ENCODE measurements at places on chromosomes 3 and 15. TPM values are rescaled to one million over a fixed set of nuclear protein-coding genes. Genes with fewer than 3 reads are reported as not detected.

DNA sequence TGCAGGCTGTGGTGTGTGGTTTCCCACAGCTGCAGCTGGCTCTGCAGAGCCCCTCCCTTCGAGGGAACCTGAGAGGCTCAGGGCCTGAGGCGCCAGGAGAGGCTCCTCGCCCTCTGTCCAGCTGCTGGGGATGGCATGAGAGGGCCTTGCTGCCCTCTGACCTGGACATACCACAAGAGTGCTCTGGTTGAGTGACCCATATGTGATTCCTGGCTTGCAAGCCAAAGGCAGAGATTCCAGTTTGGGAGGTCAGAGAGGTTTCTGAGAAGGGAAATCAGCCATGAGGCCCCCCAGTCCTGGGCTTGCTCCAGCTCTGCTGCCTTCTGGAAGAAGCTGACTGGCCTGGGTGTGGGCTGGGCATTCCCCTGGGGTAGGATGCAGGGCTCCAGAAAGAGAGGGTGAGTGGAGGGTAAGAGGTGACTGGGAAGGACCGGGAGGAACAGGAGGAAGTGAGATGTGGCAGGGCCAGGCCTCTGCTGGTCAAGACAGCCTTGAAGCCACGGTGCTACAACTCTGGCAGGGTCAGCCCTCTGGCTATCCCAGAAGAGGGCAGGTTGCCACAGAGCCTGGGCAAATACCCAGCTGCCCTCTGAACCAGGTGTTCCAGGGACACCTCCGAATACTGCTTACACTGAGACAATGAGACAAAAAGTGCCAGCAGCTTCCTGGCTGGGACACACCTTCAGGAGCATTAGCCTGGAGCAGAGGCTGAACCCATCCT, 16.0 kb upstream of the SRP14 start:
- no peak overlapping the region for H3K4me3 ChIP-seq
- H3K36me3 ChIP-seq = no peaks in the 10 kb centered on the region
- no peaks in the 10 kb centered on the region for H3K27me3 ChIP-seq
- H3K27ac ChIP-seq = peak overlapping the region; percentile 80
- peak; percentile 83 for DNase-seq

The C3orf20 gene
- not detected for total RNA-seq

DNA sequence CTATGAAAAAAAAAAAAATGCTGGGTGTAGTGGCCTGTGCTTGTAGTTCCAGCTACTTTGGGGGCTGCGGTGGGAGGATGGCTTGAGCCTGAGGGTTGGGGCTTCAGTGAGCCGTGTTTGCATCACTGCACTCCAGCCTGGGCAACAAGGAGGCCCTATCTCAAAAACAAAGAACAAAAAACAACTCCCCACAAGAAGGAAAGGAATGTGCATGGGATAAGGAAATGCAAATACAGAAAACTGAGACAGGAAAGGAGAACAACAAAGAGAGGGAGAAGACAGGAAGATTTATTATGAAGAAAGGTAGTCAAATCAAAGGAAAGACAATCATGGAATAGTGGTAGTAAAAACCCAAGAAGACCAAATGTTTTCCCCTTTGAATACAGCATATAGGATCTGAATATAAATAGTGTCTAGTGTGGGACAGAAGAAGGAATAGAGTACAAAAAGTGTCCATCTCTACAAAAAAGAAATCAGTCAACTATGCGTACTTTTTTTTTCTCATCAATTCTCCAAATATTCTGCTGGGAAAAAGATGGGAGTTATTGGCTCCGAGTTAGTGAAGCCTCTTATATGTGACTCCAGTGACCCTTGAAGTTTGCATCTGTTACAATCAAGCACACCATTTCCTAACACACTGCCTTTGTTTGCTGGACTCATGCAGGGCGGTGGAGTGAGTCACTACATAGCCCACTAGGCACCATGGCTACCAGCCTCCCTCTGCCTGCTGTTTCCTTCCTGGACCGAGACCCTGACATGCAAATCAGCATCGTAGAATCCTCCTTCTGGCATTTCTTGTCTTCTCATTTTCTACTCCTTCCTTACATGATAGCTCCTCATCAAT, 101.2 kb upstream of the PTX3 start:
- no peaks in the 10 kb centered on the region for H3K27me3 ChIP-seq
- no peak overlapping the region for H3K27ac ChIP-seq
- no peaks in the 10 kb centered on the region for H3K4me1 ChIP-seq
- DNase-seq = no peak
- H3K36me3 ChIP-seq = no peaks in the 10 kb centered on the region
- no peak overlapping the region for H3K4me3 ChIP-seq

The SCN10A gene
- total RNA-seq = not detected

DNA sequence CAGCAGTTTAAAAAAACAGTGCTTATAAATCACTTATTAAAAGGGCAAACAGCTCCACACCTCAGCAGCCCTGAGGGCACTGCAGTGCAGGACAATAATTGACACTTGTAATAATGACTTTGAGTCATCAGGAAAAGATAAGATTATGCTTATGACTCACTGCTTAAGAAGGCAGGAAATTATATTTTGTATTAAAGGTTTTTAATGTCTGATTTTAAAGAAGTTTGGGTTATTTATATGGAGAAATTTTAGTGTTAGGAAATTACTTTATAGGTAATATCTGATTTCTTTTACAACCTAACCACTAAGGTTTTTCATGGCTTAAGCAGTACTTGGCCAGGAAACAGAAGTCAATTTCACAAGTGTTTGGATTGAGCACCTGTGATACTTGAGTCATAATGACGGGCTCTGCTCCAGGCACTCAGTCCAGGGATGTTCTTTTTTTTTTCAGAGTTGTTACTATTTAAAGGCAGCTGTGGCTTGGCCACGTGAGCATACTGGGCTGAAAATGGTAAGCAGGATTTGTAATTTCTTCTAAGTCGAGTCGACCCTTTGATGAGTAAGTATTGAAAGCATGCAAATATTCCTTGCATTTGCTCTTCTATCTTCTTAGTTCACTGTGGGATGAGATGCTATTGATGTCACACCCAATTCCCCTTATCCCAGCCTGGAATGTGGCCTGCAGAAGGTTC, 21.6 kb upstream of the SLC6A20 start:
- H3K4me1 ChIP-seq = peaks cover 18% of the 10 kb centered on the region
- peak overlapping the region; percentile 32 for H3K27ac ChIP-seq
- H3K4me3 ChIP-seq = no peak overlapping the region
- no peaks in the 10 kb centered on the region for H3K27me3 ChIP-seq

DNA sequence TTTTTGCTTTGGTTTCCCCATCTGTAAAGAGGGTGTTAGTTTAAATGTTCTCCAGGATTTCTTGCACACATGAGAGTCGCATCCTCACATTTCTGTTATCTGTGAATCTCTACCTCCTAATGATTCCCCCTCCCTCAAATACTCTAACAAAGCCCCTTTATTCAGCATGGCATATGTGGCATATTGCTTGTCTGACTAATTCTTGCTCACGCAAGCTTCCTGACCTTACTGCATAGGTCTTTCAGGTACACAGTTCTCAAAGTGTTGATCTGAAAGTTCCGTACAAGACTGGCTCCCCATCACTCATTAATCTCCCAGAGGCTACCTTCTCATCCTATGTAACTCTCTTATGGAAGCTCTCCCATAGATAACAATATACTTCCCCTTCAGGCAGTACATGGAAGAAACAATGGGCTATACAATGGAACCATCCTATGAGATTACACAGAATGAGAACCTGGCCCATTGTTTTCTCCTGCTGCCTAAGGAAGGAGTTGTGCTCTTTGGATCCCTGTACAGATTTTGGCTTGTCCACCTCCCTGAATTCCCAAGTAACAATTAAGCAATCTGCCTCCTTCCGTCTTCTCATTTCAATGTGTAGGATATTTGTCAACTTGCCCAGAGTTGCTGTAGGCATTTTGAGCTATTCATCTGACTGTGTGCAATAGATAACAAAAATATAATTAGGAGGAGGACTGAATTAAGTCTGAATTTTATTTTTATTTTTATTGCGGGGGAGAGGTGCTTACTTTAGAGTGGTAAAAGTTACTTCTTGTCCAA, 51.0 kb downstream of the PPARG start:
- DNase-seq = no peak
- H3K4me1 ChIP-seq = no peaks in the 10 kb centered on the region
- no peaks in the 10 kb centered on the region for H3K36me3 ChIP-seq
- H3K27me3 ChIP-seq = no peaks in the 10 kb centered on the region
- no peak overlapping the region for H3K27ac ChIP-seq
- no peak overlapping the region for H3K4me3 ChIP-seq

- H3K36me3 ChIP-seq = no peaks in the 10 kb centered on the region
- H3K27ac ChIP-seq = peak overlapping the region; percentile 56
- H3K4me3 ChIP-seq = no peak overlapping the region
- peaks cover 32% of the 10 kb centered on the region for H3K4me1 ChIP-seq
- H3K27me3 ChIP-seq = no peaks in the 10 kb centered on the region
Measured at GRCh38 chr15:85543741-85544155, 163.3 kb downstream of the AKAP13 start.

The CCK gene
- total RNA-seq = not detected

The TEX55 gene
- not detected for total RNA-seq

- H3K4me1 ChIP-seq = no peaks in the 10 kb centered on the region
- H3K27ac ChIP-seq = no peak overlapping the region
- no peak overlapping the region for H3K4me3 ChIP-seq
- no peaks in the 10 kb centered on the region for H3K27me3 ChIP-seq
- no peak for DNase-seq
Measured at GRCh38 chr3:23113455-23114171, 89.5 kb upstream of the UBE2E2 start.

DNA sequence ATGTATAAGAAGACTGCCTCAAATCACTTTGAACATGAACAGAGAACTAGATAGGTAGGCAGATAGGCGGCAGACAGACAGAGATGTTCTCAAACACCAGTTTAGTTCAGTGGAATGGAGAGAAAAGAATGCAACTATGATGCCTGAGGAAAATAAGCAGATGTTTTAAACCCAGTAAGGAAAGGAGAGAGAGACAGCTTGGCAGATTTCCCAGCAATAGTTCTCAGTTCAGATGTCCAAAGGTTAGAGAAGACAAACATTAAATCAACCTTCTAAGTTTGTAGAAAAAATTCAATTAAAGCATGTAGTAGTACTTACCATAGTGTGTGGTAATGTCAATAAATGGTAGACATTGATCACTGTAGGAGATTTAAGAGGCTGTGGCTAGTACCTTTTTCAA, 209.6 kb upstream of the PFN2 start:
- H3K4me1 ChIP-seq = peaks cover 34% of the 10 kb centered on the region
- H3K4me3 ChIP-seq = no peak overlapping the region
- DNase-seq = peak; percentile 37
- no peaks in the 10 kb centered on the region for H3K36me3 ChIP-seq
- H3K27ac ChIP-seq = no peak overlapping the region

The DISP2 gene
- total RNA-seq = under 0.01 TPM

DNA sequence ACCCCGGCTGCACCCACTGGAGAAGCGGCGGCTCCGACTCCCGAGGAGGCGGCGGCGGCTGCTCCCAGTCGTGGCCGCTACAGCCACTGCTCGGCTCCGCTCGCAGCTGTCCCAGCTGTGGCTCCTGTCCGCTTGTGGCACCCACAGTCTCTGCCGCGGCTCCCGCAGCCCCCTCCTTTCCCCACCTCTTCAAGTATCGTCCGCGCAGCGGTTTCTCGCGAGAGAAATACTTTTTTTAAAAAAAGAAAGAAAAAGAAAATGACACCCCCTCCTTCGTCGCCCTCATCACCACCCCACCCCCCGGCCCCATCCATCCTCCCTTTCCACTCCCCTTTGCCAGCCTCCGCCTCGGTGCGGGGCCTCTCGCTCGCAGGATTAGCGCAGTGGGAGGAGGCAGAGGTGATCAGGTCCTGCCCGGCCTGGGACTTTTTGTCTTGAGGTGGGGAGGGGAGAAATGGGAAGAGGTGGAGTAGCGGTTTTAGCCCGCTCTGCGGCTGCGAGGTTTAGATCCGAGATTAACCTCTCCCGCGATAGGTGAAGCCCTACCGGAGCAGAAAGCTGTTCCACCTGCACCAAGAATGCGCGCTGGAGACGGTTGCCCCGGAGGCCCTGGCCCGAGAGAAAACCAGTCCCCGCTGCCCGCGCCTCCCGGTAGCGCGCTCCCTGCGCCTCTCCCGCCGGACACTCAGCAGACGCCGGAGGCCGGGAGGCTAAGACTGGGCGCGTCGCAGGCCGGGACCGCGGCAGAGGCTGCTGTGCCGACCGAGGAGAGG, at the start of gene FBN1:
Gene FBN1, minus strand, starts transcription at position 152 of the 773 bp plus-strand sequence. CDS start 940 bp downstream, outside the sequence.
- no peaks in the 10 kb centered on the region for H3K36me3 ChIP-seq
- H3K4me1 ChIP-seq = peaks cover 19% of the 10 kb centered on the region
- no peak within 1 kb of the TSS for H3K27ac ChIP-seq
- peaks cover 4% of the 10 kb centered on the region for H3K27me3 ChIP-seq
- no peak within 1 kb of the TSS for H3K4me3 ChIP-seq

GRCh38 chr3:89264037-89264560, 156.7 kb downstream of the EPHA3 start:
- no peak overlapping the region for H3K4me3 ChIP-seq
- no peaks in the 10 kb centered on the region for H3K36me3 ChIP-seq
- no peak for DNase-seq
- H3K27me3 ChIP-seq = no peaks in the 10 kb centered on the region

DNA sequence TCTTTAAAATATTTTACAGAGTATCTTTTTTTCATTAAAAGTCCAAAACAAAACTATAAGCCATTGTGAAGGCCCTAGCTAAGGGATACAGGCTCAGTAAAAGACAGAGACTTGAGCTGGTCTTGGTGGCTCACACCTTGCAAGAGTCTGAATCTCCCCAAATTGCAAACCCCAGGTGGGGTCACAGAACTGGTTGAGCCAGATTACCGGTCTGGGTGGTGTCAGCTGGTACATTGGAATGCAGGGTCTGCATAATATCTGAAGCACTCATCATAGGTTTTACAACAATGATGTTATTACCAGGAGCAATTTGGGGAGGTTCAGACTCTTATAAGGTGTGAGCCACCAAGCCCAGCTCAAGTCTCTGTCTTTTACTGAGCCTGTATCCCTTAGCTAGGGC, 201.2 kb upstream of the ARPP21 start:
- no peak overlapping the region for H3K27ac ChIP-seq
- H3K27me3 ChIP-seq = no peaks in the 10 kb centered on the region
- no peaks in the 10 kb centered on the region for H3K4me1 ChIP-seq
- no peak overlapping the region for H3K4me3 ChIP-seq
- no peaks in the 10 kb centered on the region for H3K36me3 ChIP-seq

DNA sequence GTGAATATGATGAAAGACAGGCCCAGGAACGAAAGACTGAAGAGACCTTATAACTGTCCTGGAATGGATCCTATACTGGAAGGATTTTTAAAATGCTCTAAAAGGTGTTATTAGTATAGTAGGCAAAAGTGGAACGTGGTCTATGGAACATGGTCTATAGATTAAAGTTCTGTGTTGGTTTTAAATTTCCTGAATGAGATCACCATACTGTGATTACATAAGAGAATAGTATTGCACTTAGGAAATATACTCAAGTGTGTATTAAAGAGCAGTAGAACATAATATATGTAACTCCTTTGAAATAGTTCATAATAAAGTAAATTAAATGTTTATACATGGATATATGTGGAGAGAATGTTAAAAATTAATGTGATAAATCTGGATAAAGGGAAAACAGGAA, 68.2 kb downstream of the SPRED1 start:
- DNase-seq = no peak
- H3K27me3 ChIP-seq = no peaks in the 10 kb centered on the region
- H3K36me3 ChIP-seq = no peaks in the 10 kb centered on the region

All from body of pancreas (tissue), 4 donors.